KG1 (cell line): ENCODE measurements at places on chromosomes 16 and 17.

- DNase-seq: no peak
These were observed 423.3 kb upstream of the MAF start for GRCh38 chr16:80023865-80024264.

GRCh38 chr16:31428279-31428597 is at the start of gene COX6A2:
TSS of gene COX6A2 (minus strand) at chr16:31428360. CDS start at chr16:31428325, 35 bp downstream.
- no peak for DNase-seq

GRCh38 chr17:78839762-78840529 is 668 bp downstream of the USP36 start:
- no peak for DNase-seq

DNA sequence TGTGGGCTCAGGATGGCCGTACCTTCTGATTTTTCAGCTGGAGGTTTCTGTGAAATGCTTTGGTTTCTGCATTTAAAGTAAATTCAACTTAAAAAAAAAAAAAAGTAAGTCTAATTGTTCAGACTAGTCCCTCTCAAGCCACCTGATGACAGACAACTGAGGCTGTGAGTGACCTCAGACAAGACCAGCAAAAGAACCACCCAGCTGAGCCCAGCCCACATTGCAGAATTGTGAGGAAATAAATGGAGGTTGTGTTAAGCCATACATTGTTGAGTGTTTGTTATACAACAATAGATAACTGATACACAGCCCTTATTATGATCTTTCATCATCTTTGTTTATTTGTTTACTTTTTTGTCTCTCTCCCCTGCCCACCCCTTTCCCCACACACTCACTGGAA is 44.7 kb upstream of the CMIP start:
- no peak for DNase-seq

- no peak for DNase-seq
These were observed 41.9 kb upstream of the ATP2A3 start for GRCh38 chr17:4006165-4006589.

GRCh38 chr17:58371300-58371950 is 19.4 kb upstream of the SUPT4H1 start:
- DNase-seq: no peak

DNA sequence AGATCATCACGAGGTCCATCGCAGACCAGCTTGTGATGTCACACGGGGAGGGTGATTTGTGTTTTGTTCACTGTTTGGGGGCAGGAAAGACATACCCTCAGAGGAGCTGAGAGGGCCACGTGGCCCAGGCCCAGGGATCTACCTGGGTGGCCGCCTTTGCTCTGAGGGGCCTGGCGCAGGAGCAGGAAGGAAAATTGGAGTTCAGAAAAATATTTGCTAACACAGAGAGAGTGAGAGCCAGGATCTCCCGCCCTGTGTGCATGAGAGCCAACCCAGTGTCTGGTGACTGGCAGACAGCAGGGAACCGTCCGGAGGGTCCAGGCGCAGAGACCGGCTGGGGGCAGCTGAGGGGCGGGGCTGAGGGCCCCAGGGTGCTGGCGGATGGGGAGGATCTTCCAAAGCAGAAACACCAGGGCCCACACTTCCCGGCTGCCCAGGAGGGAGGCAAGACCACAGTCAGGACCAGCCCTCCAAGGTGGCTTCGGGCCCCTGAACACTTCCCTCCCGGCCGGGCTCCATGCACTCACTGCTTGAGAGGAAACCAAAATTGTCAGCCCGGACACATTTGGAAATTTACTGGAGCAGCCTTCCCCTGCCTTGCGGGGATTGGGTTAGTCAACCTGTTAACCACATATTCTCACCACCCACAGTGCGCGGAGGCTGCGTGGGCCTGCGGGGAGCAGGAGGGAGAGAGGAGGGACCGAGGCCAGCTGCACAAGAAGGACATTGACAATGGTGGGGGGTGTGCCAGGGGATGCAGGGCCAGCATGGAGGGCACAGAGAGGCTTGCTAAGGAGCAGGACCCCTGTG is 52.6 kb downstream of the RBFOX3 start:
- no peak for DNase-seq

- DNase-seq: no peak
These were observed 974 bp downstream of the GALR2 start for GRCh38 chr17:76075364-76076145.

GRCh38 chr17:15231851-15232516 is 33.1 kb downstream of the PMP22 start:
- DNase-seq: no peak

DNA sequence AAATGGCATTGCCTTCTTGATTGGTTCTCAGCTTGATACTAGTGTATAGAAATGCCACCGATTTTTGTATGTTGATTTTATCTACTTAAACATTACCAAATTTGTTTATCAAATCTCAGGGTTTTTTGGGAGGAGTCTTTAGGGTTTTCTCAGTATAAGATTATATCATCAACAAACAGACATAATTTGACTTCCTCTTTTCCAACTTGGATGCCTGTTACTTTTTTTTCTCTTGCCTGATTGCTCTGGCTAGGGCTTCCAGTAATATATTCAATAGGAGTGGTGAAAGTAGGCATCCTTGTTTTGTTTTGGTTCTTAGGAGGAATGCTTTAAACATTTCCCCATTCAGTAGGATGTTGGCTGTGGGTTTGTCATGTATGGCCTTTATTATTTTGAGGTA is 29.1 kb downstream of the EFCAB13 start:
- no peak for DNase-seq

- no peak for DNase-seq
These were observed 459.1 kb downstream of the SOX9 start for GRCh38 chr17:72579990-72580320.

DNA sequence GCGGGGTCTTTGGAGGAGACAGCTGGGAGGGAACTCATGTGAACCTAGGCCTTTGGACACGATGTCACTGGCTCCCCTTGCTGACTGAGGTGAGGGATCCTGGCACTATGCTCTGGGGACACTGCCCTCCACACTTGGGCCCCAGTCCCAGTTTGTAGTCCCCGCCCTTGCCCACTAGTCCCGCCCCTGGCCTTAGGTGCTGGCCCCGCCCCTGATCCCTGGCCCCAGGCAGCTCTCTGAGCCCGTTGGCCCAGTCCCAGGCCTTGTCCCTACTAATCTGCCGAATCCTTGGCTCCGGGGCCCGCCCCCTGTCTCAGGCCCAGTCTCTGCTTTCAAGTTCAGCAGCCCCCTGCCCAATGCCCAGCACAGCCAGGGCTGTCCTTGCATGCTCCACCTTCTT is 61.0 kb downstream of the SMPD3 start:
- DNase-seq: no peak
